ENCODE measurements at places on chromosomes 6 and 20.
A peak's percentile ranks its signal among the peaks of the same experiment; 100 is the strongest.

- no peak for DNase-seq
These were observed 557.8 kb downstream of the HACE1 start for GRCh38 chr6:104301951-104302350.

- DNase-seq: no peak
These were observed 18.8 kb downstream of the HIVEP2 start for GRCh38 chr6:142926177-142926493.

GRCh38 chr6:26431258-26432172 is 8.8 kb upstream of the BTN3A3 start:
- no peak for DNase-seq

DNA sequence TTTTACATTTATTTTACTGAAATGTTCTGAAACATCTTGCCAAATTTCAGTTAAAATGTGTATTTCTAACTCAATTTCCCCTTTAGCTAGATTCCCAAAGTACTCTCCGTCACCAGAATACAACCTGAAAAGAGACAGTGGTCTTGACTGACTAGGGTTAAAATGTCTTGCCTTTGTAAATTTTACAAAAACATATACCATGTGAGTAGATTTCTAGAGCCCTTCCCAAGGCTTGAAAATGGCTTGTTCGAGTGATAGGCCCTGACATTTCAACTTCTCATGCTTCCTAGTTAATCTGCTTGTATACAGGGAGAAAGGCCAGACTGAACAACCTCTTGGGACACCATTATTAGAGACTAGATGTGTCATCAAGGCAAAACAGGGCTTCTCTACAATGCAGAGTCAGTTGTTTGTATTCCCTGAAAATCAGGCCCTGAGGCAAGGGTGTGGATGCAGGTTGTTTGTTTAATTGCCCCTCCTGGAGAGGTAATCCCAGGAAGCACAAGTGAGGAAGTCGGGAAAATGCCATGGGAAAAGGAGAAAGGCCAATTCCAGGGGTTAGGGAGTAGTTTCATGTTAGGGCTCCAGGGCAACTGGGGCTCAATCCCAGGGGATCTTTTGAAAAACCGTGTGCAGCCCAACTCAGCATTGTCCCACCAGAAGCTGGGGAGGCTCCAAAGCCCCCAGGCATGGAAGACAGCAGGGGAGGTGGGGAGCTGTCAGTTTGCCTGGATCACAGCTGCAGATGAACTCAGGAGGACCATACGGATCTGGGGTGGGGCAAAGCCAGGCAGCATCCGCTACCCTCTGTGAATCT is 11.6 kb upstream of the TFB1M start:
- no peak for DNase-seq

DNA sequence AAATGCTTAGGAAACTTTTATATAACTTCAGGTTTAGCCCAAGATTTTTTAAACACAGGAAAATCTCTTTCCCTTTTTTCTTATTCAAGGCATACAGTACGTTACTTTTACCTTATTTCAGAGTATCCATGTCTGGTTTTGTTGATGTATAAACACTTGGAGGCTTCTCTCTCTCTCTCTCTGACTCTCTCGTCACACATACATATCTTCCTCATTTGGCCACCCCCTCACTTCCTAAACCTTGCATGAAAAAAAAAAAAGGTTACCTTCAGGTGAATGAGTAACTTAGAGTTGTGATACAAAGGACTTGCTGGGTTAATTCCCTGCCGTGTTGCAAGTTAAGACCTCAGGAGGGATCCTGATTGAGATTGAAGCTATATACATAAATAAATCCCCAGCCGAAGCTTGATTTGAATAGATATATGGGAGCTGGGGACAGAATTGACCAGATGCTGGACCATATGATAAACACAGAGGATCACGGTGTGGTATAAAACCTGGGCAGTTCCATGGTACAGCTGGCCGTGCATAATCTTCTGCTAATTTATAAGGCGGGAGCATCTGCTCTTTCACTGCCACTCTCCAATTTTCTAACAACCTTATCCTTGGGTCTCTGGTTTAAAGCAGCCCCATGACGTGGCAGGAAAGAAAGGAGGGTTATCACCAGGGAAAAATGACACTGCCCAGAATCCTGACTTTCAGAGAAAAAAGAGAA is 55.1 kb upstream of the IL20RA start:
- no peak for DNase-seq

- DNase-seq: no peak
These were observed 51.1 kb upstream of the PREP start for GRCh38 chr6:105453968-105454367.

DNA sequence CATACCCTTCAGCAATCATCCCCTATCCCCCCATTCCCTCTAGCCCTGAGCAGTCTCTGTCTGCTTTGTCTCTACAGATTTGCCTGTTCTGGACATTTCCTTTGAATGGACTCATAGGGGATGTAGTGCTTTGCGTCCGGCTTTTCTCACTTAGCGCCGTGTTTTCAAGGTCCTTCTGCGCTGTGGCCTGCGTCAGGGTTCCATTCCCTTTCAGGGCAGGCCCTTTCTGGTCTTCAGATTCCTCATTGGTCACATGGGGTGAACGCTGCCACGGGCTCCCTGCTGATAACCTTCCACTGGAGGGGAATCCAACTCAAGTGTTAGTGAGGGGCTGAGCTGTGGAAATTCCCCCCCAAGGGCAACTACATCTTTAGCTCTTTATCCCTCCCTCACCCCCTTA is 36.4 kb upstream of the APCDD1L start:
- DNase-seq: no peak

GRCh38 chr6:107977283-107977682 is 19.3 kb upstream of the SEC63 start:
- DNase-seq: no peak

GRCh38 chr20:6502999-6503398 is 264.5 kb upstream of the BMP2 start:
- DNase-seq: no peak

- no peak for DNase-seq
These were observed 158.3 kb downstream of the DOK5 start for GRCh38 chr20:54633374-54634355.

- DNase-seq: no peak
These were observed 23.9 kb upstream of the AHI1 start for GRCh38 chr6:135521431-135521830.

GRCh38 chr6:27577922-27578321 is 105.0 kb upstream of the ZNF184 start:
- no peak for DNase-seq

GRCh38 chr20:17427638-17428037 is 103.5 kb downstream of the BFSP1 start:
- no peak for DNase-seq

- peak; percentile 47 for DNase-seq
These were observed 85.5 kb downstream of the TRIM27 start for GRCh38 chr6:28838289-28838633.

DNA sequence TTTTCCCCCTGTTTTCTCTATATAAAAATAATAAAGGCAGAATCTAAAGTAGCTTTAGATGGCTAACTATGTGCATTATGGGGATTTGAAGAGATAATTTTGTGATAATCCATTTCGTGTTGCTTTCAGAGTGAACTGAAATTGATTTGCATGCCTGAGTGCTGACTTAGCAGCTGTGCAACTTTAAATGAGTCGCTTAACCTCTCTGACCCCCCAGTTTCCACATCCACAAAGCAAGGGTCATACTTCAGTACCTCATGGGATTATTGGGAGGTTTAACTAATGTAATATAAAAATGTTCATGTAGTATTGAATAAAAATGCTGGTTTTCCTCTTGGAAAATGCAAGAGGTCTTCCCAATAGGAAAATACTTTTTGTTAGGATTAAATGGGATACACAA is 63.8 kb upstream of the FABP7 start:
- DNase-seq: no peak
